CD4-positive, alpha-beta T cell treated with Interleukin-15 for 1 hour (primary cell): ENCODE measurements at places on chromosomes 13 and 19.

- no peak for DNase-seq
These were observed 408.4 kb downstream of the SPRY2 start for GRCh38 chr13:79932556-79932955.

GRCh38 chr19:24127601-24128000, 40.6 kb downstream of the ZNF254 start:
- DNase-seq = no peak

DNA sequence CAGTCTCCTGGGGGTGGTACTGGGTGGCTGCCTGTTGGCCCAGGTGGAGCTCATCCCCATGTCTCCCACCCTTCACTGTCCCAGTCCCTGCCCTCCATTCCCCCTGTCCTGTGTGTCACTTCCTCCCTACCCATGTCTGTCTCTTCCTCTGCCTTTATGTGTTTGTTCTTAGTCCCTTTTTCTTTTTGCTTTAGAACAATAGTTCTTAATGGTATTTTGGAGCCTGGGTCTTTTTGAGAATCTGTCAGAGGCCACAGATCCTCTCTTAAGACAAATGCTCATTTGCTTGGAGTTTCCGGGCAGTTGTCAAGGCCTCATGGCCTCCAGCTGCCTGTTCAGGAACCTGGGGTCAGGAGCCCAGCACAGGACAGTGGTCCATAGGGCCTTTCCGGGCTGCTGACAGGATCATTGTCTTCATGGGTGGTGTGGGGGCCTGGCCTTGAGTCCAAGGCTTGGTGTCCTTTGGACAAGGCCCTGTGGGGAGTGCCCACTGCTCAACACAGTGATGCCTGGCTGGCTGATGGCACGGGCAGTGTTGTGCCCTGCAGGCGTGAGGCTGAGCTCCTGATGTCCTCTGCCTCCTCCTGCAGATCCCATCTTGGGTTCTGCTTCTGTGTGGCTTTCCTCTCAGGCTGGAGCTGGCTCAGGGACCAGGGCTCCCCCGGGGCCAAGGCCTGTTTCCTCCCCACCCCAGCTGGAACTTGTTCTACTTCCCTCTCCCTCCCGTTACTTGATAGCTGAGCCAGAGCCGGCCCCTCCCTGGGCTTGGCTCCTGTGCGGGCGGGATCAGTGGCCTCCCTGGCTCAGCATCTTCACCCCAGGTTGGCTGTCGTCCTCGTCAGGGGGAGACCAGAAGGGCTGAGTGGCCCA, 3.5 kb downstream of the EGLN2 start:
- no peak for DNase-seq

GRCh38 chr19:48186015-48186414, 15.5 kb downstream of the ZSWIM9 start:
- no peak for DNase-seq

- no peak for DNase-seq
These were observed 8.0 kb upstream of the GPR183 start for GRCh38 chr13:99315186-99315585.
